Activated CD4-positive, alpha-beta T cell treated with anti-CD3 and anti-CD28 coated beads, Interleukin-2, amount 10 ng/mL, durations not matched to agents 24 days and 14 days (primary cell): ENCODE measurements at places on chromosomes 3 and 15. TPM values are rescaled to one million over a fixed set of nuclear protein-coding genes. Genes with fewer than 3 reads are reported as not detected.
A peak's percentile ranks its signal among the peaks of the same experiment; 100 is the strongest.

DNA sequence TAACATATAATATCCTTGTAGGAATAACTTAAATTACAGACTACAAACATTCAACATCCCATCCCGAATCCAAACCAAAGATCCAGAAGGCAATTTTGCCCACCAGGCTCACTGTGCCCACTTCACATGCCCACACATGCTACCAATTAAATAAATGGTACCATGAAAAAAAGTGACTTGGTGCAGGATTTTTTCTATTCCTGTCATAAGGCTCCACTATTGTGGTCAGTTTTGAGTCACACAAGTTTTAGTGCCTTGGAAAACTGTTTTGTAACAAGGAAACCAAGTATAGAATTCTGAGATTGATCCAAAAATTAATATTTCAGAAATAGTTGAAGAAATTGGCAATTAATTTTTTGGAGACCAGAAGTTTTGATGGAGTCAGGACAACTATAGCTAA, 470.1 kb upstream of the THBS1 start:
- H3K4me1 ChIP-seq = no peaks in the 10 kb centered on the region
- H3K27ac ChIP-seq = no peak overlapping the region
- peaks cover 14% of the 10 kb centered on the region for H3K27me3 ChIP-seq
- H3K4me3 ChIP-seq = no peak overlapping the region

DNA sequence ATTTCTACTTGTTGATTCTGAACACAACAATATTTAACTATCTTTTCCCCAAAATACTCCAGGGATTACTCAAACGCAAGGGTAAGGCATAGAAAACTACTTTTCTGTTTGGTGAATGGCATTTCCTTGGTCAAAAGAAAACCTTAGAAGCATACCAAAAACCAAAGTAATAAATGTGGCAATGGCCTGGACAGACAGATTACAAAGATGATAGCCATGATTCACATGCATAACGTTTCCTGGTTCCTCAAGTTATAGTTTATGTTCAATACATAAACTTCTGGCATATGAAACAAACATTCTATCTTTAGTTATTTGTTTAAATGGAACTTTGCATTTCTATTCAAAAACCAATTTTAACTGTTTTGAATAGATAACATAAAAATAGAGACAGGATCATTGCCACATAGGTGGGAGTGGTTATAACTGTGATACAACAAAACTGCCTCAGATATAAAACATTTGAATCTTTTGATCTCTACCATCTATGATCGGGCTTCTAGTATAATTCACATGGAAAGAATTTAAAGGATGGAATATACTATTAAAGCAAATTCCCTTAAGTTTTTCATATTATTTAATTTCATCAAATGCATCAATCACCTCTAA, 32.1 kb downstream of the FOXP1 start:
- H3K27me3 ChIP-seq = peaks cover 7% of the 10 kb centered on the region
- no peak overlapping the region for H3K27ac ChIP-seq
- H3K36me3 ChIP-seq = no peaks in the 10 kb centered on the region
- no peaks in the 10 kb centered on the region for H3K4me1 ChIP-seq
- no peak overlapping the region for H3K4me3 ChIP-seq
- DNase-seq = no peak

The CCDC50 gene
- total RNA-seq = 34.1 and 34.6 TPM in 2 replicates

The NANOGP8 gene
- not detected in 2 replicates for total RNA-seq

DNA sequence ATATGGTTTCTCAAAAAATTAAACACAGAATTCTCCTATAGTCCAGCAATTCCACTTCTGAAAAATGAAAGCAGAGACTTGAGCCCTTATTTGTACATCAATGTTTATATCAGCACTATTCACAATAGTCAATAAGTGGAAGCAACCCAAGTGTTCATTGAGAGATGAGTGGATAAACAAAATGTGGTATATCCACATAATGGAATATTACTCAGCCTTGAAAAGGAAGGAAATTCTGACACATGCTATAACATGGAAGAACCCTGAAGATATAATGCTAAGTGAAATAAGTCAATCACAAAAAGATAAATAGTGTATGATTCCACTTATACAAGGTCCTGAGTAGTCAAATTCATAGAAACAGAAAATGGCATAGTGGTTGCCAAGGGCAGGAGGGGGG, 76.6 kb downstream of the MTHFS start:
- H3K4me3 ChIP-seq = no peak overlapping the region
- no peak overlapping the region for H3K27ac ChIP-seq
- H3K27me3 ChIP-seq = no peaks in the 10 kb centered on the region
- H3K36me3 ChIP-seq = no peaks in the 10 kb centered on the region
- no peak for DNase-seq
- no peaks in the 10 kb centered on the region for H3K4me1 ChIP-seq

The TASOR gene
- 65.0 and 65.1 TPM in 2 replicates for total RNA-seq

The NKIRAS1 gene
- total RNA-seq = 4.8 and 5.2 TPM in 2 replicates

The GASK1A gene
- total RNA-seq = not detected in 2 replicates

DNA sequence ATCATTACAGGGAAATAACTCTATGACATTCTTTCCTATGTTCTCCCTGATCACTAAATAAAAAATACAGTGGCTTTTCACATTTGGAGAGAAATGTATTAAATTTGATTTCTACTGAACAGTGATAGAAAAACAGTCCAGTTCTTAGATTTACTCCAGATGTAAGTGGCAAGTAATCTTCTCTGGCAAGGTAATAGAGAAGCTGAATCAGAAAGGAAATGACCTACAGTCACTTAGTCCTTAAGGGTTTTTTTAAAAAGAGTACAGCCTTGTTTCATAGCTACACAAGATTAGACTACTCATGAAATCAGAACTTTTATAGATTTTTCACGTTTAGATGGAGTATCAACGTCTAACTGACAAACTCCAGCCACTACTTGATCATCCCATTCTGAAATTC, 236.9 kb downstream of the CADPS start:
- H3K4me1 ChIP-seq = no peaks in the 10 kb centered on the region
- no peak overlapping the region for H3K27ac ChIP-seq
- H3K36me3 ChIP-seq = no peaks in the 10 kb centered on the region
- peaks cover 2% of the 10 kb centered on the region for H3K27me3 ChIP-seq
- DNase-seq = no peak

DNA sequence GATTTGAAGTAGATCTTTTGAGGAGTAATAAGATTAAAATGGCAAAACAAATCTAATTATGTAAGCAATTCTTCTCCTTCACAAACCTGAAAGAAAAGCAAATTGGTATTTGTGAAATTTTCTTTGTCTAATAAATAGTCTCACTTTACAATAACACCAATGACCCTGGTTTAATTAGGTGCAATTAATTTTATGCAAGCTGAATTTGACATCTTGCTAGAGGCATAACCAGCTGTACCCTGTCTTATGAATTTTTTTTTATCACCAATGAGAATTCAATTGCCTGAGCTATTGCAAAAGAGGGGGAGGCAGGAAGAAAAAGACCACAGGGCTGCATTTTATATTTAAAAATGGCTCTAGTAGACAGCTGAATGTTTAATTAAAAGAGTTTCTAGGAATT, 113.5 kb upstream of the IL12A start:
- peaks cover 15% of the 10 kb centered on the region for H3K27me3 ChIP-seq
- DNase-seq = no peak
- H3K4me3 ChIP-seq = no peak overlapping the region
- H3K4me1 ChIP-seq = no peaks in the 10 kb centered on the region

- DNase-seq = peak; percentile 97
- H3K4me3 ChIP-seq = peak overlapping the region; percentile 84
- no peaks in the 10 kb centered on the region for H3K27me3 ChIP-seq
- peak overlapping the region; percentile 69 for H3K27ac ChIP-seq
- peaks cover 50% of the 10 kb centered on the region for H3K4me1 ChIP-seq
Measured at GRCh38 chr3:39180546-39181346, 11.6 kb downstream of the XIRP1 start.

DNA sequence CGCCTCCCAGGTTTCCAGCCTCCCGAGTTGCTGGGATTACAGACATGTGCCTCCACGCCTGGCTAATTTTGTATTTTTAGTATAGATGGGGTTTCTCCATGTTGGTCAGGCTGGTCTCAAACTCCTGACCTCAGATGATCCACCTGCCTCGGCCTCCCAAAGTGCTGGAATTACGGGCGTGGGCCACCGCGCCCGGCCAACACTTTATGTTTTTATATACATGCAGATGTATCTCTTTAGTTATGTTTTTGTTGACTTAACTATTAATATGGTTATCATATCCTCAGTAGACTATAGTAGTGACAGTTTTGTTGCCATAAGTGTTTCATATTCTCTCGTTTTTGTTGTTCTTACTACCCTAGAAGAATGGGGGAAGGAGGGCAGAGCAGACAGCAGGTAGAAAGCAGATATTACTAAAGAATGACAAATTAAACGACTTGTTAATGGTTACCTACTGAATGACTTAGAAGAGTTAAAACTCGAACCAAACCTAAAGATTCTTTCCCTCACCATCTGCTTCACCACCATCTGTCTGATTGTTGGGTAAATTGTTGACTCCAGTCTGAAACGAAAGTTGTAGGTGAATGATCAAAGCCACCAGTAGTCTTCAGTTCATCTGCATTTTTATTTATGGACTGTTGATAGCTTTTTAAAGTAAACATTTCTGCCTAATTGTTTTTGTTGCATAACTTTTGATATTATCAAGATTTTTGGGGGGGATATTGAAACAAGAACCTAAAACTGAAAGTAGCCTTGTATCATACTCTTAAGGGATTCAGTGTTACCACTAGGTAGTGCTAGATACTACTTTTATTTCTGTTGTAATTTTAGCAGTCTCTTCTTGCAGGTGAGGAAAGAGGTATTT, 89.3 kb downstream of the RASA2 start:
- no peaks in the 10 kb centered on the region for H3K27me3 ChIP-seq
- no peak for DNase-seq
- H3K4me3 ChIP-seq = peak overlapping the region; percentile 20
- peaks cover 7% of the 10 kb centered on the region for H3K4me1 ChIP-seq

The SUMF1 gene
- 6.7 and 7.4 TPM in 2 replicates for total RNA-seq

- no peak overlapping the region for H3K4me3 ChIP-seq
- DNase-seq = no peak
Measured at GRCh38 chr3:196241704-196242103, 25.4 kb downstream of the SLC51A start.

The NPAP1 gene
- not detected in 2 replicates for total RNA-seq

GRCh38 chr3:133447750-133448477, 48.1 kb downstream of the BFSP2 start:
- H3K4me3 ChIP-seq = no peak overlapping the region
- H3K4me1 ChIP-seq = peaks cover 32% of the 10 kb centered on the region
- no peak for DNase-seq
- no peaks in the 10 kb centered on the region for H3K36me3 ChIP-seq
- peak overlapping the region; percentile 69 for H3K27ac ChIP-seq

DNA sequence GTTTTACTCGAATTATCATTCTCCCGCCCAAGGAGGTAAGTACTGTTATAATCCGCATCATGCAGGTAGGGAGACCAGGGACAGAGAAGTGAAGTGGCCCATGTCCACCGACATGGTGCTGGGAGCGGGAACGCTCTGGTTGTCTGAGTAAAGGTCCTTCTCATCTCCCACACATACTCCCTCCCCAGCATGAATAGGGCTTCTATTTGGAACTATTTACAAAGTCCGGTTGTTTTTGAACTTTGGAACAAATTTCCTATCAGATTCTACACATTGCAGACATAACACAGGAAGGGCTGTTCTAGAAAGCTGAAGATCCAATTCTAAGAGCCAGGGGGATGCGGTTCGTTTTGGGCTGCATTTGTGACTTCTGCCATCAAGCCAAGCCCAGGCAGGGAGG, 94.8 kb upstream of the TLE3 start:
- no peaks in the 10 kb centered on the region for H3K4me1 ChIP-seq
- no peaks in the 10 kb centered on the region for H3K36me3 ChIP-seq
- no peak overlapping the region for H3K4me3 ChIP-seq
- no peak for DNase-seq
- peaks cover 17% of the 10 kb centered on the region for H3K27me3 ChIP-seq

The DTX3L gene
- total RNA-seq = 39.8 and 43.7 TPM in 2 replicates

GRCh38 chr3:147872568-147872967, 463.4 kb downstream of the ZIC1 start:
- H3K36me3 ChIP-seq = no peaks in the 10 kb centered on the region
- no peaks in the 10 kb centered on the region for H3K4me1 ChIP-seq
- DNase-seq = no peak
- H3K27me3 ChIP-seq = no peaks in the 10 kb centered on the region

- no peaks in the 10 kb centered on the region for H3K36me3 ChIP-seq
- H3K4me1 ChIP-seq = no peaks in the 10 kb centered on the region
- no peaks in the 10 kb centered on the region for H3K27me3 ChIP-seq
- no peak overlapping the region for H3K4me3 ChIP-seq
Measured at GRCh38 chr3:103126115-103126514, 691.3 kb downstream of the ZPLD1 start.

DNA sequence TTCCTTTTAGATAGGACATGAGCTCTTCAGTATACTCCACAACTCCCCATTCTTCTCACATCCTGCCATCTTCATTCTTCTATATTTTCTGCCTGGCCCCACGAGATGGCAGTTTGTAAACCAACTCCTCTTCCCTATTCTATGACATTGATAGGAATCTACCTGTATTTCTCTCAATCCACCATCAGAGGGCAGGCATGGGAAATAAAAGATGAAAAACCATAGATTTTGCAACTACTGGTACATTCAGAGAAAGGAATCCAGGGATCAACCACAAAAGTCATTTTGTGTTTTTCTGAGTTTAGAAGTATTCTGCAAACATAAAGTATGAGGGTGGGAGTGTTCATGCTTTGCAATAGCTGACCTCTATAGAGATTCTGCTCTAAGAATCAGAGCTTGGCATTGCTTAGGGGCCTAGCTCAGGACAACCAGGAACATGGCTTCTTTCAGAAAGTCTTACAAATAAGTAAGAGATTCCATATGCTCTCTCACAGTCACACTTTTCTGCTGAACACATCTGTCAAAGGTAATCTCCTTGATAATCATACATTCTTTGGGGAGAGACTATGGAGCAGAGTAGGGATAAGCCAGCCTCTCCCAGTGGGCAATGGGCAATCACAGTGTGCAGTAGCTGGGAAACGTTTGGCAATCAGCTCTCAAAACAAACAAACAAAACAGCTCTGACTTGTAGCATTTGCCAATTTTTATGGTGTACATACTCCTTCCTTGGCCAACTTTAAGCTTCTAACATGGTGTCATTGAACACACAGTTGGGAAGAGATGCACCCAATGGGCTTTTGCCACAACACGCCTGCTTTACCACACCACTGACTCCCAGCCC, 43.1 kb upstream of the SLC25A36 start:
- H3K27ac ChIP-seq = no peak overlapping the region
- peaks cover 21% of the 10 kb centered on the region for H3K27me3 ChIP-seq
- peak; percentile 77 for DNase-seq

DNA sequence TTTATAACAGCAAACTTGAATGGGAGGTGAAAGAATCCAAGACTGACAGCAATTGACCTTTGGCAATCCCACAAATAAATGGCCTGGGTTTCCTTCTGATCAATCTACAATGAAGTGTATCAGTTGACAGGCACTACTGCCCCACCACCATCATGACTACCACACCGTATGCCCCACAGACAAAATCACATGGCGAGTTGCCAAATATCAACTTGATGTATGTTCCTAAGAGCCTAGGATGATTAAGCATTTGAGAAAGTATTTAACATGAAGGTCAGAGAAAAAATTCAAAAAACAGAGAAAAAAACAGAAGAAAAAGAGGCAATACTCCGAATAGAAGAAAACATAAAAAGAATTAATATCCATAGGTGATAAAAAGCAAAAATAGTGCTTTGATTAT, 215.9 kb upstream of the STAC start:
- no peak overlapping the region for H3K4me3 ChIP-seq
- no peaks in the 10 kb centered on the region for H3K27me3 ChIP-seq
- no peak for DNase-seq
- H3K27ac ChIP-seq = no peak overlapping the region
